ENCODE measurements at places on chromosomes 5 and 9. TPM values are rescaled to one million over a fixed set of nuclear protein-coding genes. Genes with fewer than 3 reads are reported as not detected.

DNA sequence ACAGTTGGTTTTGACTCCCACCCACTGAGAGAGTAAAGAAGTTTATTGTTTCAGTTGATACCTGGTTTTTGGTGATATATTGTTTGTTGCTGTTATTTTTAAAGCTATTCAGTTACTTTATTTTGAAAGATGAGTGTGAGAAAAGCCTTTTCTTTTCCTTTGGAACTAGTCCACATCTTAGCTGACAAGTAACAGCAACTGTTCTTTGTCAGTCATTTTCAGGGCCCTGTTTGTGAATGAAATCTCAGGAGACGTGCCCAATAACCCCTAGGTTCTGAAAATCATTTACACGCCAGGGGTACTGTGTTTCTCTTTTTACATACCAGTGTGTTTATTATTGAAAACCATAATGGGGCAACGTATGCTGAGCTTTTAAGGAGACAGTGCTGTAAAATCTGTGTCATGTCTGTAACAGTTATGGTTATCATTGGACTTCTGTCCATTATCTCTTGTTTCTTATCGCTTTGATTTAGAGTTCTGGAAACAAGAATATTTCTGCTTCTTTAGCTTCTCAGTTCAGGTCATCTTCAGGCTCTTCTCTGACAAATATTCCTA is 75.0 kb downstream of the LIX1 start:
- DNase-seq = no peak

- no peak for DNase-seq
Observed at GRCh38 chr5:24855485-24855884, 210.7 kb upstream of the CDH10 start.

- no peak for DNase-seq
Observed at GRCh38 chr5:158609333-158610050, 490.2 kb downstream of the EBF1 start.

- no peak for DNase-seq
Observed at GRCh38 chr5:135011355-135012032, 22.5 kb downstream of the PITX1 start.

DNA sequence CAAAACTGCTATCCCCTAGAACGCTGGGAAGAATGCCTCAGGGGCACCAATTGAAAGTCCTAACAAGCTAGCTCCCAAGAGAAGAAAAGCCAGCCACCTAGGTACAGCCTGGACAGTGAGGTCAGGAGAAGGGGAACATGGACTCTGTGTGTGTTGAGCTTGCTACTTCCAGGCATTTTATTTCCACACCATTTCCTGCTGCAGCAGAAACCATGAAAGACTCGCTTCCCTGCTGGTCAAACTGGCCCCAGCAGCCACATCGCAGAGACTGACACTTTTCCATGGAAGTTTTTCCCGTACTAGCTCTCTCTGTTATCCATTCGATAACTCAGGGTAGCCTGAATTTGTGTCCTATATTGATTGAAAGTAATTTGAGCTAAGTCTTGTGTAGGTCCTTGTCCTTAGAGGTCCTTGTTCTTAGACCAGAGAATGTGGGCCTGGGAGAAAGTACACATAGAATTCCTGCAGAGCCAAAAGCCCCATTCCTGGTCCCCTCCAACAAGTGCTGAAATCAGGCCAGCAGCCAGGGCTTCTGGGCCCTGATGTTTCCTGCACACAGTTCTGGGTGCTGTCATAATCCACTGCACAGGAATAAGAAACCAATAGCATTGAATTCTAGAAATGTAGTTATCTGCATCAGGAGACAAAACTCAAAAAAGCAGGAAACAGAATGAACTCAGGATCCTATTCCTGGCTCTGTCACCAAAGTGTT is 96.6 kb downstream of the BRINP1 start:
- no peak for DNase-seq

The EQTN gene
- not detected for polyA plus RNA-seq

The IL3 gene
- polyA plus RNA-seq = not detected

DNA sequence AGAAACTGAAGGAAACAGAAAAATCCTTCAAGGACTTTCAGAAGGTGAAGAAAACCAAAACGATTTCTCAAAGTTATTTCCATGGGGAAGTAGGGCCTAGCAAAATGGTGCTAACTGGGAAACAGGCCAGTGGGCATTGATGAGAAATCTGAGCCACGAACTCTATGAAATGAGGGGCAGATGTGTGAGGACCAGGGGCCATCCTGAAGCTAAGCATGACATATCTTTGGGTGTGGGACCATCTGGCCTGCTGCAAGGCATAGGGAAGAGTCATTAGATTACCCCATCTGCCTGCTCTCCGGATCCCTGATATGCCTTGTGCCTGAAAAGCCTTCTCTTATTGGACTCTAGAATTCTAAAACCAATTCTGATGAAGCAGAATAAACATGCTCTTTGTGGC is 143.8 kb downstream of the PALM2AKAP2 start:
- DNase-seq = no peak

The OR1J2 gene
- polyA plus RNA-seq = not detected

DNA sequence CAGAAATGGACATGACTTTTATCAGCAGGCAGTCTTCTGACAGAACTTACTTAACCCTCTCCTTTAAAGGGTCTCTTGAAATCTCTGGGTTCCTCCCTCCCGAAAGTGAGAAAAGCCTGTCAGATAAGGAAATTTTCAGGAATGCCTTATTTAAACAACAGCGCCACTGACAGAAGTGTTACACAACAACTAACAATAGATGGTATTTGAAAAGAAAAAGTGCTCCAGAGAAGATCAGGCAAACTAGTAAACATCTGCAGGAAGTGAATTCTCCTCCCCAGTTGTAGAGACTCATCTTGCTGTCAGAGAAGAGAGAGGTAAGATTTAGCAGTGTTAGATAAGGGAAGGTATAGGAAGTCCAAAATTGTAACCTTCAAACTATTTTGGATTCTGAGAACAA is 107.2 kb upstream of the NFIL3 start:
- DNase-seq = no peak

- no peak for DNase-seq
Observed at GRCh38 chr5:58450811-58451629, 8.9 kb downstream of the PLK2 start.

GRCh38 chr5:34582371-34582770 is 73.8 kb upstream of the RAI14 start:
- DNase-seq = no peak

- no peak for DNase-seq
Observed at GRCh38 chr5:2680979-2681378, 70.5 kb downstream of the IRX2 start.

DNA sequence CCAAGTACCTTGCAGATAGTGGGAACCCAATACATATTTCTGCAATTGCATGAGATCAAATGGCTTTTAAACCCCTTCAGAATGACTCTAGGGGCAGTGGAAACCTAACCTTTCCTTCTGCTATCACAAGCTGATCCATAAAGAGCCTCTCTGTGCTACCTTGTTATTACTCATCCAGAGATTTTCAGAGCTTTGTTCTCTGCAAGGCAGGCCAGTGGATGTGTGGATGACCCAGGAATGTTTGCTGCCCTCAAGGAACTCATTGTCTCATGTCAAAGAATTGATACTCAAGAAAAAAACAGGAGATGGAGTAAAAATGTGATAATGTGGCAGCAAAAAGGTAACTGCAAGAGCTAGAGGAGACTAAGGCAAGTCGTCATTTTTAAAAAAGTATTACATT is 164.1 kb downstream of the HMHB1 start:
- no peak for DNase-seq
